ENCODE measurements at places on chromosomes 2 and 18.

- DNase-seq = no peak
These were observed 151.4 kb downstream of the MYCN start for GRCh38 chr2:16091576-16092282.

- no peak for DNase-seq
These were observed 73.7 kb downstream of the SP3 start for GRCh38 chr2:173891315-173892037.

DNA sequence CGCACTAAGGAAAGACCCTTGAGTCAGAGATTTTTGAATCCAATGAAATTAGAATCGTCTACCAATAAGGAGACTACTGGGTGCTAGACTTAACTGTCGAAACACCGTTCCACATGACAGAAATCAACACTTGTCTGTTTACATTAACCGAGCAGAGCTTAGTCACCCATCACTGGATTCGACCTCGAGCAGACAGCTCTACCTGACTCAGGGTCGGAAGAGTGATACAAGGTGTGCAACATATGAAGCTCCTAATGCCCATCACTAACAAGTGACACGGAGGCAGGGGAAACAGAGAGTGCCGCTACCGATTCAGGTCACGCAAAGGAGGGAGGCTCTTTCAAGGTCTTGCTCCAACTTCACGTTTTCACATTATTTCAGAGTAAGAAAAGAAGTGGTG is 54.2 kb upstream of the FZD5 start:
- DNase-seq = no peak

DNA sequence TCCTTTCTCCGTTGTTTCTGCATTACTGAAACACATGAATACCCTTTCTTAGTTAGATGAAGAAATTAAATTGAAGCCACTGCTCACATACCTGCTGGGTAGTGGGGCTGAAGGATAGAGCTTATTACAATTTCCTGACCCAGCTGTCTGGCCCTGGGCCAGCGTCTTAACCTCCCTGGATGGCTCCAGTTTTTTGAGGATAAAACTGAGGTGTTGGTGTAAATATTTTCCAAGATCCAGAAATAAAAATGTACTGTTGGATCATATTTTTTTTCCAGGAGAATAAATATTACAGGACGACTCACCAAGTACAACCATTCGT is 3.5 kb downstream of the RNF144A start:
- no peak for DNase-seq

DNA sequence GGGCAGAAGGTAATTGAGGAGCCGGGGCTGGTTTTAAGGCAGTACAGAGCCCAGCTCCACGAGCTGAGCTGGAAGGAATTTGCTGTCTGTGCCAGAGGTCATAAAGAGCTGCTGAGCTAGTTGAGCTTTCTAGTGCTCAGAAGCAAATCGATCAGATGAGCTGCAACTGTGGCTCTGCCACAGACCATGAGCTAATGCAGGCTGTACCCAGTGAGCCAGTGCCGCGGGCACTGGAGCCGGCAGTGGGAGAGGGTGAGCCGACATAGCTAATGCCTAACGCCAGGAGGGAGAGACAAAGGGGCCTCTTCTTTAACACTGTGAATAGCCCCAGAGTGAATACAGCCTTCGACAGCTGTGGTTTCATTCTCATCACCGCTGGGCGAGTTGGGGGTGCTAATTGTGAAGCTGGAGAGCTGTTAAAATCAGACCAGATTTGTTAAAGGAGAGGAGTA is 410.1 kb upstream of the TCF4 start:
- no peak for DNase-seq

- no peak for DNase-seq
These were observed 135.8 kb downstream of the CABLES1 start for GRCh38 chr18:23270986-23271680.

GRCh38 chr18:69948256-69948655 is 583 bp upstream of the CD226 start:
- no peak for DNase-seq

GRCh38 chr2:218260742-218261422 is at the start of gene GPBAR1:
Gene GPBAR1, plus strand, starts transcription at chr2:218261015. Its CDS starts 1,710 bp downstream, at chr2:218262725.
- no peak for DNase-seq

- no peak for DNase-seq
These were observed 290.8 kb downstream of the CCDC85A start for GRCh38 chr2:56474412-56475158.

DNA sequence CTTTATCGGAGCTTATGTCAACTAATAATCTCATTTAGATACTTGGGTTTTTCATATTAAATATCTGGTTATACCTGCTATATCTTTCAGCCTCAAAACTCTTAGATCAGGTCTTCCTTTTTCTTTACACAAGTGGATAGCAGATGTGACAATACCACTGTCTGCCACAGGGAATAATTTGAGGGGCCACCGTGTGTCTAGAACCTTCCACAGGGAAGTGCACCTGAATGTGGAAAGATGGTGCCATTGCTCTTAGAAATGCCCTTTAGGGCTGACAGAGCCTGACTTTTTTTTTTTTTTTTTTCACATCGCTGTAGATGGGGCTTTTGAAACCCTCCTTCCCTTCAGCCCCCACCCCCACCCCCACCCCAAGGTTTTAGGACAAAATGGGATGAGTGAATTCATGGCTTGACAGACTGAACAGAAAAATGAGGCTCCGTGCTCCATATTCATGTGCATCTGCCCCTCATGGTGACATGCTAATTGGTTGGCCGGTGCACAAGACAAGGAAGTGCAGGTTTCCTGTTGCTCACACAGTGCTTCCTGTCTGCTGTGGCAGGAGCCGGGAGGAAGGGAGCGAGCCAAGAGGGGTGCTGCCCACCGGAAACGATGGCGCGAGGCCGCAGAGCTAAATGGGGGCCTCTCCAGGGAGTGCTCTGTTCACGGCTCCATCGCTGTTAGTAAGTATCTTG is 246.0 kb downstream of the LDLRAD4 start:
- peak; percentile 79 for DNase-seq

GRCh38 chr2:212237350-212238095 is 301.1 kb downstream of the ERBB4 start:
- DNase-seq = no peak

GRCh38 chr18:39453356-39453755 is 1887.8 kb upstream of the CELF4 start:
- DNase-seq = no peak

GRCh38 chr2:213281156-213281555 is 3.1 kb upstream of the SPAG16 start:
- DNase-seq = no peak

GRCh38 chr2:60934165-60934722 is 52.9 kb downstream of the REL start:
- DNase-seq = no peak

GRCh38 chr2:216881411-216881810 is 21.5 kb upstream of the TNP1 start:
- no peak for DNase-seq

DNA sequence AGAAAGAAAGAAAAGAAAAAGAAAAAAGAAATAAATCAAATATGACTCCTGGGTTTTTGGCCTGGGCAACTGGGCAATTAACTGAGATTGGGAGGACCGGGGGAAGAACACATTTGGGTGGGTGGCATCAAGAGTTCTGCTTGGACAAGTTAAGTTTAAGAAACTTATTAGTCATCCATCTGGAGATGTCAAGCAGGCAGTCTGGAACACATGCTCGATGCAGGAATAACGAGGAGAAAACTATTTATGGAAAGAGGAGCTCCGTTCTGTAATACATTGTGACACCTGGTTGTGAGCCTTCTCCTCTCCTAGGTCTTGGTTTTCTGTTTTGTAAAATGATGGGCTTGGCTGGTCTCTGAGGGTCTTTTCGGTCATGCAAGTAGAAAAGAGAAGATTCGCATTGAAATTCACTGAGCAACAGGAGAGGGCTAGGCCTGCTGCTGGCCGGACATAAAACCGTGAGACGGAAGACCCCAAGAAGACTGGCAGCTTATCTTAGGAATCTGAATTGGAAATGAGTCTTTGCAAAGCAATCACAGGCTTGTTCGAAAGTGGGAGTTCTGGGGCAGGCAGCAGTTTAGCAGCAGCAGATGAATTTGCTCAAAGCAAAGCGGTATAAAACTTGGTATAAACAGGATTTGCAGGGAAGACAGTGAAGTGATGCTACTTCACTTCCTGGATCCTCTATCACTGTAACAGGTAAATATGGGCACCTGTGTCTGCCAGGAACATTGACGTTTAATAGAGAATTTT is 51.4 kb downstream of the E2F6 start:
- no peak for DNase-seq

GRCh38 chr2:71678874-71679273 is 225.5 kb downstream of the DYSF start:
- no peak for DNase-seq

DNA sequence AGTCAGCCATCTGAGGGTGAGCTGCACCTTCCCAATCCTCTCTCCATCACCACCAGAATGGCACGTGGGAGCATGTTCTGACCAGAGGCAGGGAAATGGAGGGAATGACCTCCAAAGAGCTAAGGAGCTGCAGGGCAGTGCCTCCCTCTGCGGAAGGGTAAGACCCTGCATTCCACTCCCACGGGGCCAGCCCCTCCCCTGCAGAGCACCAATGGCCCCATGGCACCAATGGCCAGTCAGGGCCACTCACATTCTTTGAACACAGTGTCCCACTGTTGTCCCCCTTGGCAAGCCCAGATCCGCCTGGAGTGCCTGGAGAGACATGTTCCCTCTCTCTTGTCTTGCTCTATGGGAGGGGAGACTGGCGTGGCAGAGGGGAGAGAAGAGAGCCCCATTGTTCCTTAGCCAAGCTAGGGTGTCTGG is 164.4 kb downstream of the TNS1 start:
- no peak for DNase-seq

DNA sequence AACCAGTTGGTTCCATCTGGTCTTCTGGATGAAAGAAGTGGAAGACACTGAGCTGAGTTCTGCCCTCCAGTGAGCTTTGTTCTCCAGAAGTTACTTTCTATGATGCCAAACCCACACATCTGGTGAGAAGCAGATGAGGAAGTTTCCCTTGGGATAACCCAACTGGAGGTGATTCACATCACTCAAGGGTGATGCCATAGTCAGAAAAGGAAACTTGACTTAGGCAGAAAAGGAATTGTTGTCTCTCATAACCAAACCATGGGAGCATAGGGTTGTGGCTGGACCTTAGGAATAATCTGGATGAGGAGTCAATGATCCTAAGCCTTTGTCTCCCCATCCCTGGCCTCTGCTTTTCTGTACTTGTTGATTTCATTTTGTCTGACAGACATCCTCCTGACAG is 43.7 kb downstream of the CDC42EP3 start:
- no peak for DNase-seq

DNA sequence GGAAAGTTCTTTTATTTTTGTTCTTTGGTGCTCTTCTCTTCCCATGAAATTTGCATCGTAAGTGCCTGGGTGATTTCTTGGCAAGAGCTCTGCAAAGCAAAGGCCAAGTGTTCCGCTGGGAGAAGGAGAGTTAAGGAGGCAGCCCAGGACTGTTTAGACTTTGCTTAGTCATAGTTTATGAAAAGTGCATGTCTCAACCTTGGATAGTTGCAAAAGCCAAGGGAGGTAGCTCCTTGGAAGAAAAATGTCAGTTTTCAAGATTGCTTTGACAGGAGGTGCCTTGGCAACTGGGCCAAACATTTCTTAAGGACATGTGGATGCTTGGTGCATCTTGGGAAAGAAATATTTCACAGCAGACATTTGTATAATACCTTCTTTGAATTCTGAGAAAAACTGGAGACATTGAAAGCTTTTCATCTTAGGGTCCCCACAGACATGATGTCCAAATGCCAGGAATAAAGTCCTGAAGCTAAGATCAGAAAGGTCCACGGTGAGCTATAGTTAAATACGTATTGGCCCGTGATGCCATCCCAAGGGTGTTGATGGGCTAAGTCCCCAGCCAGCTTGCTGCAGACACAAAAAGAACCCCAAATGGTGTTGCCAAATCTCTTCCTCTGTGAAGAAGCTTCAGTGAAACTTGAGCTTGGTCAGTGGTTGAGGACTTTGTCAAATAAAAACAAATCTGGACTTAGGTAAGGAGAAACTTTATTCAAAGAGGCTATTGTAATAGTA is 96.3 kb upstream of the THUMPD2 start:
- DNase-seq = no peak

DNA sequence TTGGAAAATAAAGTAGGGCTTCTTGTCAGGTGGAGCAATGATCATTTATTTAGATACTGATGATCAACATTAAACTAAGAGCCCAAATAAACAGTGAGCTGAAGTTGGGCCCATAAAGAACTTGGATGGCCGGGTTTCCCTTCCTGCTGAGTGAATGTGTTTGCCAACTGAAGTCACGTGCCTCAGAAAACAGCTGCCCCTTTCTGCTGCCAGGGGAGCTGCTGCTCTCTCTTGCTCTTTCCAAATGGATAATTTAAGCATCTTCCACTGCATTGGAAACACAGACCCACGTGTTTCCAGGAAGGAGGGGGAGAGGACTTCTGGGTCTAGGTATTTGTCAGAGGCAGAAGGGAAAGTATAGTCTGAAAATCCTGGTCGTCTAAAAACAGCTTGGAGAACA is 22.9 kb upstream of the NCKAP5 start:
- no peak for DNase-seq

DNA sequence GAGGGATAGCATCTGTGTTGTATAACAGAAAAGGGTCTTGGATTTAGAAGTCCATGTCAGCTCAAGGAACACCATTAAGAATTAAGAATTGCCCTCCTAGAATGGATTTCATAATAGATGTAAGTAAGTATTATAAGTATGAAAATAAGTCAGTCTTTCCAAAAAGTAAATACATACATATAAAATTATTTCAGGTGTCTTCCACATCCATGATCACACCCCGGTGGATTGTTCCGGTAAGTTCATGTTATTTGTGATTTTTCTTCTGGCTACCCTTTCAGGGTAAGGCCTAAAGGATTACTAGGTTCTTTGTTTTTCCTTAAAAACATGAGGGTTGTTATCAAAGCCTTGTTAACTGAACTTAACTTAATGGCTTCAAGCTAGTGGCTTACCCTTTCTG is 55.9 kb downstream of the TMEM185B start:
- no peak for DNase-seq

GRCh38 chr18:6835345-6835744 is 105.8 kb downstream of the ARHGAP28 start:
- DNase-seq = no peak

DNA sequence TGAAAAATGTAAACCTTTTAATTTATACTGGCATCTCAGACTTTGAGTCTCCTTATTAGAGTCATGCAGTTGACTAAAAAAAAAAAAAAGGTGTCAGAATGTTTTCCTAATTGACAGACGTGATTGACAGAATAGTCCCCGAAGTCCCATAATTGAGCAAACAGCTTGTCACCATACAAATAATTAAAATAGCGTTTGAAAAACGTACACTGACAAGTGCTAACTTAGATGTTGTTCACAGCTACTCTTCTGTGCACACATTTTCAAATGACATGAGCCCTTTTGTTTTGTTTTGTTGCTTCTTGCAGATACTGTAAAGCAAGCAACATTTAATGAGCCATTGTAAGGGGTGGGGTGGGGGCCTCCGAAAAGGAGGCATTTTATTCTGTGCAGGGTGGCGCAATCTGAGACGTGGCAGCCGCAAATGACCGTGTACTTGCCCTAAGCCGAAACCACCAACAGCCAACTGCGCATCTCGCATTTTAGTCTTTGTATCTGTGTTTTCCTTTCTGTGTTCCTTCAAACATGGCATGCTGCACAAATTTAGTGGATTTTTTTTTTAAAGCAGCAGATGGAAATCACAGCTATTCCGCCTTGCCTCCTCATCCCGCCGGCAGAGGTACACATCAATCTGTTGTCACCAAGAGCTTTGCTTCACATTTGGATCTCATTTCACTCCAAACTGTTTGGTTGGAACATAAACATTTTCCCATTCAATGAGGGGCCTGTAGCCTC is 52.4 kb downstream of the LPIN1 start:
- DNase-seq = no peak

- DNase-seq = peak; percentile 9
These were observed 10.3 kb upstream of the PAPOLG start for GRCh38 chr2:60745761-60746160.

- no peak for DNase-seq
These were observed 147.1 kb upstream of the BOD1L2 start for GRCh38 chr18:56999823-57000222.

- DNase-seq = no peak
These were observed 49.7 kb downstream of the MTA3 start for GRCh38 chr2:42618116-42618515.
